ENCODE measurements at places on chromosomes 4 and X.
A peak's percentile ranks its signal among the peaks of the same experiment; 100 is the strongest.

DNA sequence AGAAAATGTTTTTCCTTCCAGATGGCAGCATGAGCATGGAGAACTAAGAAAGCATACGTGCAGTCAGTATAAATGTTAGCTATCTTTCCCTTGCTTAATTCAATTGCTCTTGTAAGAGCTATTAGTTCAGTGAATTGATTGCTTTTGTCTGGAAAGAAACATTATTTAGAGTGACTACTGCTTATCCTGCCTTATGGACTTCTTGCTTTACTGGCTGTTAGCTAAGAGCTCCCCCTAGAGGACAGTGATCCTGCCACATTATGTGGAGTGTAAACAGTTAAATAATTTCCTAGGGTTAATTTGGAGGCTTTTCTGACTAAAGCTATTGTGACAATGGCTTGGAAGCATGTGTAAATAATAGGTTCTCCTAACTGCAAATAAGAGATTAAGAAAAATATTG is 1402.4 kb downstream of the FAM133A start:
- no peak for DNase-seq

- DNase-seq: no peak
Measured at GRCh38 chr4:87982036-87982435, 6.5 kb downstream of the SPP1 start.

GRCh38 chr4:114815760-114816159 is 217.2 kb downstream of the UGT8 start:
- no peak for DNase-seq

DNA sequence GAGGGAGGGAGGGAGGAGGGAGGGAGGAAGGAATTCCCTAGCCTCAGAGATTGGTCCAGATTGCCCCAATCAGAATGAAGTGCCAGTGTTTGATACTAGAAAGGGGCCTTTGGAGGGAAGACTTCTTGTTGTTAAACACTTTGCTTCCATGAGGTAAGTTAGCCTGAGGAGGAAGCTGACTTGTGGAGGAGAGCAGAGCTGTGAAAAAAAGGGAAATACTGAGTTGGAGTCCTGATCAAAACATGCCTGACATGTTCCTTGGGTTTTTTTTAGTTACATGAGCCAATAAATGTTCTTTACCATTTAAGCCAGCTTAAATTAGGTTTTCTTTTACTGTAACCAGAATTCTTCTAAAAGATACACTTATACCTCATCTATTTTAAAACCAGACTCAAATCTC is 57.6 kb downstream of the GSX2 start:
- DNase-seq: no peak

GRCh38 chrX:13110433-13111324 is 66.3 kb upstream of the FAM9C start:
- DNase-seq: no peak

DNA sequence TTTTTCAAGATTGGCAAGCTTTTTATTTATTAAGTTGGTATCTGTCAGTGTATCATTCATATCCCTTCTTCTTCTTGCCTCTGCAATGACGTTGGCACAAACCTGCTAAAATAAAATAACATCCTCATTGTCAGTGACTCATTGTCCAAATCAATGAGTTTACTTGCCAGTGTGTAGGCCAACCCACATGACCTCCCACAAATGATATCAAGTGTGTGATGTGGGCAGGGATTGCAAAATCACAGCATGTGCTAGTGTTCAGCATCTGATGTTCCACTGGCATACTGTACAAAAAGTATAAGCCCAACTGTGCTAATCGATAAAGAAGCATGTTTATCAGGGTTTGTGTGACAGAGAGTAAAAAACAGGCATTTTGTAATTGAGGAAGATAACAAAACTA is 25.5 kb downstream of the GPAT3 start:
- peak; percentile 38 for DNase-seq

GRCh38 chr4:42398171-42398870 is 1.0 kb downstream of the SHISA3 start:
- no peak for DNase-seq

- DNase-seq: no peak
Measured at GRCh38 chrX:136405126-136405525, 82.6 kb upstream of the BRS3 start.
